ENCODE measurements at places on chromosomes 7 and 10. TPM values are rescaled to one million over a fixed set of nuclear protein-coding genes. Genes with fewer than 3 reads are reported as not detected.

GRCh38 chr7:110808361-110808760, 282.6 kb upstream of the LRRN3 start:
- no peak for DNase-seq

Gene DNAJB6
- total RNA-seq = 97.4 TPM

- no peak for DNase-seq
Observed at GRCh38 chr7:98837630-98837972, 32.2 kb downstream of the TMEM130 start.

- DNase-seq = peak; percentile 91
Observed at GRCh38 chr10:13959443-13960359, 371.0 kb downstream of the FRMD4A start.

DNA sequence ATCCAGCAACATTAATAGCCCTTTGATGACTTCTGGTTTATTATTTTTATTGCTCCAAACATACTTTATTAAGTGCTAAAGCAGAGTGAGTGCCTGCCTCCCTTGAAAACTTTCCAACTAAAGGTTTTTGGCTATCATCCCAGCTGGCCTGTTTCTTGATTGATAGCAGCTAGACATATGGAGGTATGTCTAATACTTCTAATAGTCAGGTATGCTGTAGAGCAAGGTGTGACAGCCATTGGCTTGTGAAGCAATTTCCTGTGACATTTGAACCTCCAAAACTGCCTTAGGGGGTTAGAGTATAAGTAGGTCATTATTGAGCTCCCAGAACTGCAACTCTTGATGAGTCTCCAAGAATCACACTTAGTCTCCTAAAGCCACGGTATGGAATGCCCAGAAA, 55.8 kb downstream of the LOXL4 start:
- DNase-seq = no peak

DNA sequence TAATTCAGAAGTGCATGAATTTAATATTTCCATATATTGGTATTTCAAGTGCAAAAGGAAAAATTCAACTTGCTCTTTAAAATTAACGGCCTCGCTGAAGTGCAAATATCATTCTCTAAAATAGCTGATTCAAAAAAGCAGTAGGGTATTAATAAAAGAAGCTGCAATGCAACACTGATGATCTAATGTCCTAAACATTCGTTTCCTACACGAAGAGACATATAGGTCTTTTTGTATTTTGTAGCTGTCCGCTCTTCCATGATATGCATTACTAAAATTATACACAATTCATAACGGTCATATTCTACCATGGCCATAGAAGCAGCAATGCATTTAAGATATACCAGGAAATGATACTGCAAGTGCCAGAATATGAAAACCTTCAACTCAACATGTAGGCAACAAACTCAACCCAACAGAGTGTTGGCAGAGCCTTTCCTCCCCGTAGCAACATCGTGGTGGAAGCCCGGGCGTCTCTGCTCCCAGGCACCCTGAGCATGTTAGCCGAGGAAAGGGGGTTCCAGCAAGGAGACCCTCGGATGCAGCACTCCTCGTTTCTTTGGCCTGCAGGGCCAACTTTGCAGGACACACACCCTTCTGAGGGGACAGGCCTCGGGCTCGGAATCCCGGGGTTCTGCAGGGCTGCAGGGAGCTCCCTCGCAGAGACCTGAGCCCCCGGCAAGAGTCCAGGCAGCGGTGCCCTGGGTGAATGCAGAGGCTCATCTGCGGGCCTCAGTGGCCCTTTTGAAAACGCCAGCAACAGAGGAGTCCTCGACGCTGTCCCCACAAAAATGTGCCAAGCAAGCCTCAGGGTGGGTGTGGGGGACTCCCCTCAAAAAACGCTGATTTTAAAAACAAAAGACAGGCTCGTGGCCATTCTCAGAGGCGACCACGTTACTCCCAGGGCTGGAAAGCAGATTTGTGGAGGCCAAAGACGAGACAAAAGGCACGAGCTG, 1.6 kb downstream of the FAM171A1 start:
- DNase-seq = no peak

Gene WNT2
- not detected for total RNA-seq

- DNase-seq = peak; percentile 28
Observed at GRCh38 chr7:139034336-139034735, 1.5 kb downstream of the ZC3HAV1L start.

- peak; percentile 72 for DNase-seq
Observed at GRCh38 chr10:58334817-58335305, at the start of gene UBE2D1. Gene UBE2D1 (plus strand): TSS chr10:58335006. CDS start chr10:58335202, 196 bp downstream.

DNA sequence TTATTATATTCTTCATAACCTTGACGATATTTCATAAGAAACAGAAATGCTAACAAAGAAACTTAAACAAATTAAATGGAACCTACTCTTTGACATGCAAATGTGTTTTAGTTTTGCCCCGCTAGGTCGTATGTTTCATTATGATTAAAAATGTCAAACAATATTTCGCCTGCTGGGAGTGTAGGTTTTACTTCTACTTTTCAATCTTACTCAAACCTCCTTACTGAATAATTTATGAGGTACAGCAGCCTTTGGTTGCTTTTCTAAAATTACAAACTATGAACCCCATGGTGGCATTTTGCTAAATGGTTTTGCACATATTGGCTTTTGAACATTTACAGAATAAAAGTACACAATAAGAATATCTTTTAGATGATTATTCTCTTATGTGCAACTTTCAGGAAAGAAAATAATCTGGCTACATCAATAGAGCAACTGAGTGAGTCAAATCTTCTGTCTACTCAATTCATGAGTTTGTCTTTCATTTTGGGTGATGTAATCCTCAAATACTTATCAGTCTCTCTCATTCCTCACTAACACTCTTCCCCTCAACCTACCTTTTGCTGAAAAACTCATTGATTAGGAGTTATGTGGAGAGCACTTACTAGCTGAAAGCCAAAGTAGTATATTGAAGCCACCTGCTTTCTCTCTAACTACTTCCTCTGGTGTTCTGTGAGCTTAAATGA, 1226.4 kb downstream of the XPNPEP1 start:
- DNase-seq = no peak

Gene AKR1D1
- total RNA-seq = not detected

GRCh38 chr7:68800316-68800715, 798.0 kb upstream of the AUTS2 start:
- DNase-seq = no peak
